ENCODE measurements at places on chromosomes 11 and 22. TPM values are rescaled to one million over a fixed set of nuclear protein-coding genes. Genes with fewer than 3 reads are reported as not detected.

The SLC5A1 gene
- 0.03 TPM for total RNA-seq

The ZFTA gene
- 5.8 TPM for total RNA-seq

The TBX1 gene
- 3.8 TPM for total RNA-seq

The OR52N4 gene
- not detected for total RNA-seq

The NNMT gene
- total RNA-seq, result 380 TPM

The MUC2 gene
- total RNA-seq, result 0.04 TPM

The BIK gene
- 1.7 TPM for total RNA-seq

The LRRC75B gene
- total RNA-seq, result 9.0 TPM

The SHANK3 gene
- 4.4 TPM for total RNA-seq

The DDTL gene
- 1.7 TPM for total RNA-seq

The AQP11 gene
- 1.4 TPM for total RNA-seq

The ST14 gene
- 0.04 TPM for total RNA-seq

The CHRDL2 gene
- total RNA-seq, result 4.0 TPM

The SULT4A1 gene
- not detected for total RNA-seq

The SMCO4 gene
- total RNA-seq, result 20.4 TPM

The FXYD2 gene
- total RNA-seq, result 15.8 TPM

The SLC22A9 gene
- total RNA-seq, result not detected

All from A549 treated with AZD2906 at 1 μM for 4 hours (cell line).